ENCODE measurements at places on chromosomes 5 and 9.

DNA sequence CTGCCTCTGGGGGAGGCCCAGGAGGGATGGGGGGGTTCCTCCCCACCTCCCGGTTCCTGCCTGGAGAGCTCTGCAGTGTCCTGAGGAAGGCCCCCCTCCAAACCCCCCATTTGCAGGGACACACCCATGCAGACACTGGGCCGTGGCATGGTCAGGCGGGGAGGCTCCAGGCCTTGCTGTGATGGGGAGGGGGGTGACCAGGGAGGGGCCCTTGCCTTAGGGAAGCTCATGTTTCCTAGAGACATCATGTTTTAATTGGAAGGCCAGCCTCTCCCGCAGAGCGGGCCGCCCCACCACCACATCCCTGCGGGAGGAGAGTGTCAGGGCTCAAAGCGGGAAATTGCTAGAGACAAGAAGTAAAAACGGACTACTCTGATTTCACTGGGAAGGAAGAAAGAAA lies 12.0 kb downstream of the PRRX2 start:
- no peak for DNase-seq

- peak; percentile 56 for DNase-seq
Measured at GRCh38 chr9:131264231-131264630, 12.1 kb downstream of the FAM78A start.

- no peak for DNase-seq
Measured at GRCh38 chr9:69600314-69601047, 71.7 kb downstream of the APBA1 start.

DNA sequence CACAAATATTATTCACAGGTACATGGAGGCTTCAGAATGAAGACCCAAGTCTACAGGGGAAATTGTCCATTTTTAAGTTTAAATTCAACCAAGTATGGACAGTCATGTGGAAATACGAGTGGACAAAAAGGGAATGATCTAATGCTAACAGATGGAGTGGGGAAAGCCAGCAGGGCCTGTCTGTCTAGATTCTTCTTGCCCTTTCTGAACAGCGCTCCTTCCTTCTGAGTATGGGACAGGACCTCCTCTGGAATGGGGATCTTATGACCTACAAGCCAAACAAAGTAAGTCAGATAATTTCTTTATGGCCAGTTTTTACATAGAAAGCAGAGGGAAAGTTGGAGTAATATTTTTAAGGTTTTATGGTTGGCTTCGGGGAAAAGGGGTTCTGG lies 119.8 kb upstream of the NEK6 start:
- no peak for DNase-seq
